ENCODE measurements at places on chromosomes 12 and 14. TPM values are rescaled to one million over a fixed set of nuclear protein-coding genes. Genes with fewer than 3 reads are reported as not detected.

DNA sequence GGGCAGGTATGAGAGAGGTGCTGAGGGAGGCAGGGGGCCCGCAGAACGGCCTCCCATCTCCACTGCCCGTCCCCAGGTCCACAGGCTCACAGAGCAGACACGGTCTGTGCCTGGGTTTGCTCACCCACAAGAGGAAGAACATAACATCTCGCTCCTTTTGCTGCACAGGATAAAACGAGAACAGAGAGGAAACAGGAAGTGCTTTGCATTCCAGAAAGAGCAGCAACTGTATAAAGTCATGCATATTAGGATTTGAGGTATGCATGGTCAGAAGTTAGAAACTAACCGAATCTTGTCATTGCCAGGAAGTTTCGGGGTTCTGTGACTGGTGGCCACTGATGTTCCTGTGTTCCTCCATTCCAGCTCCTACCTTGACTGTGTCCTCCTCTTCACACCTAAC lies 25.0 kb downstream of the NTF3 start:
- DNase-seq: no peak

DNA sequence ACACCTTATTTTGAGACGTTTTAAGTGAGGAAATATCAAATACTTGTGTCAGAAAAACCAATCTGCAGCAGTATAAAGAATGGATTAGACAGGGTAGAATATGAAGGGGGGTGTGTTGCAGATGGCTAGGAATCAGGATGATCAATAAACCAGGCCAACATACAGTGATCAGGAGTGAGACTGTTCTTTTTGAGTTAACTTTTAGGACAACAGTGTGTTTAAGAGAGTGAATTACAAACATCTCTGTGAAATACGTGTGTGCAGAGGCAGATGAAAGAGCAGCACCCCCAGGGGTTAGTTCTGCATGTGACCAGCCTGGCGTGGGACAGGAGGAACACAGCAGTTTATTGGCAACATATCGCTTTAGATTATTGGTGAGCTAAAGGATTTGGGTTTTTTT lies 10.6 kb upstream of the NRDE2 start:
- no peak for DNase-seq

- no peak for DNase-seq
Measured at GRCh38 chr12:24297516-24297915, 348.0 kb upstream of the SOX5 start.

DNA sequence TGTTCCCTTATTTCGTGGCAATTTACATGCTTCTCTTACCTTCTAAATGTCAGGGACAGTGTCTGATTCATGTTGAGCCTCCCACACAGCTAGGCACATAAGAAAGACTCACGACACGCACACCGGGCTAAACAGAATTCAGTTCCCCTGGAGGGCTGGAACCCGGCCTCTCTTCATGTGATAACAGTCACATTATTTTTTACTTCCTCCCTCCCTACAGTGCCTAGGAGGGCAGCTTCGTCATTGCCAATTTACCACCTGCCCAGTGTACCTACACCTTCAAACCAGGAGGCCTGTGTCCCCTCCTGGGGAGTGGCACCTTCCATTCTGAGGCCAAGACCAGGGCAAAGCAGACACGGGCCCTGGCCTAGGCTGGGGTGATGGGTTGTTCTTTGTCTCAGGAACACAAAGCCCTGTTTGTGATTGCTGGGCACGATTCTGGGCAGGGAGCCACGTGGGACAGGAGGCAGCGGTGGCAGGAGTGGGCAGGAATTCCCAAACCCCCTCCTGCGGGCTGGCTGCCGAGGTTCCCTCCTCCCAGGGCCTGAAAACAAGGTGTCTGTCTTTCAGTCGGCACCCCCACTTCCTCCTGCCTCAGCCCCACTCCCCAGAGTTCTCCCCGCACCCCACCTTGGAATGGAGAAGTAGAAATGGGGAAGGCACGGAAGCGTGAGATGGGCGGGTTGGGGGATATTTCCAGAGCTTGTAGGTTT lies 6.8 kb upstream of the RASAL1 start:
- DNase-seq: peak; percentile 24

DNA sequence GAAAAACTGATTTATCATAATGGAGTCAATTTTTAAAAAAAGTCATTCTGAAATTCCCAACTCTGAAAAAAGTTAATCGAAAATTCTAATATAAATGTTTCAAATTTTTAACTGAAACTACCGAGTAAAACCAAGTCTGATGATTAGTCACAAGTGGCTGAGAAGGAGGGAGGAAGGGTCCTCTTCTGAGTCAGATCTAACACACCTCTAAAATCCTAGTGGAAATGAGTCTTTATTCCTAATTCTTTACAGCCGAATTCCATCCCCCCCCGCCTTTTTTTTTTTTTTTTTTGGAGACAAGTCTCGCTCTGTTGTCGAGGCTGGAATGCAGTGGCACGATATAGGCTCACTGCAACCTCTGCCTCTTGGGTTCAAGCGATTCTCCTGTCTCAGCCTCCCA lies 37.9 kb downstream of the RAD9B start:
- DNase-seq: no peak

Gene SLCO1B1
- 0.04 TPM for total RNA-seq

Gene INHBE
- total RNA-seq: 9.6 TPM

Measured in H7 (cell line).